ENCODE measurements at places on chromosomes 16 and 17.
A peak's percentile ranks its signal among the peaks of the same experiment; 100 is the strongest.

DNA sequence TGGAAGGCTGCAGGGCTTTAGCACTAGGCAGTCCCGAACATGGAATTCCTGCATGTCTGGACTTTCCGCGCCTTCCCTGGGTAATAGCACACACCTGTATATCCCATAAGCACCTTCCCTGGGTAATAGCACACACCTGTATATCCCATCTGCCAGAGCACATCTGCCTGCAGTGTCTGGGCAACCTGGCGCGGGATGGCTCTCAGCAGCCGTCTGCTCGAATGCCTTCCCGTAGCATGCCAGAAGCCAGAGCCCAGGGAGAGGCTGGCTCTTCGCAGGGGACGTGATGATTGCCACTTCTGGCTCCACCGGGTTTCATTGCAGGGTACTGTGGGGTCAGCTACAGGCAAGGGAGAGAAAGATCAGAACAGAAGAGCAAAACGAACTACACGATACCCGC is 21.3 kb downstream of the MBTPS1 start:
- DNase-seq = no peak

GRCh38 chr17:71527311-71527710 is 593.5 kb upstream of the SOX9 start:
- DNase-seq = no peak

GRCh38 chr17:62703776-62704380 is 76.4 kb downstream of the MRC2 start:
- no peak for DNase-seq

DNA sequence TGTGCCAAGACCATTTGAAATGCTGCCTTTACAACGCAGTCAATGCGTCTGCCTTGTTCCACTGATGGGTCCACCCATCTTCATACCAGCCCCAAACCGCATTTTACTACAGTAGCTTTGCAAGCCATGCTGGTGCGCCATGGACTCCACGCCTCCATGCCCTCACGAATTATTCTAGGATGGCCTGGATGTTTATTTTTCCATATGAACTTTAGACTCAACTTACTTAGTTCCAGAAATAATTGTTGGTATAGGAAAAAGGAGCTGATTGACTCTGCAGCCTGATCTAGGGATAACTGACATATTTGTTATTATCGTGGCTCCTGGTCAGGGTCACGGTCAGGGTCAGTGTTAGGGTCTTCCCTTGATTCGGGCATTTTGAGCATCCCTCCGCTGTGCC is 70.0 kb upstream of the ZNF469 start:
- no peak for DNase-seq

DNA sequence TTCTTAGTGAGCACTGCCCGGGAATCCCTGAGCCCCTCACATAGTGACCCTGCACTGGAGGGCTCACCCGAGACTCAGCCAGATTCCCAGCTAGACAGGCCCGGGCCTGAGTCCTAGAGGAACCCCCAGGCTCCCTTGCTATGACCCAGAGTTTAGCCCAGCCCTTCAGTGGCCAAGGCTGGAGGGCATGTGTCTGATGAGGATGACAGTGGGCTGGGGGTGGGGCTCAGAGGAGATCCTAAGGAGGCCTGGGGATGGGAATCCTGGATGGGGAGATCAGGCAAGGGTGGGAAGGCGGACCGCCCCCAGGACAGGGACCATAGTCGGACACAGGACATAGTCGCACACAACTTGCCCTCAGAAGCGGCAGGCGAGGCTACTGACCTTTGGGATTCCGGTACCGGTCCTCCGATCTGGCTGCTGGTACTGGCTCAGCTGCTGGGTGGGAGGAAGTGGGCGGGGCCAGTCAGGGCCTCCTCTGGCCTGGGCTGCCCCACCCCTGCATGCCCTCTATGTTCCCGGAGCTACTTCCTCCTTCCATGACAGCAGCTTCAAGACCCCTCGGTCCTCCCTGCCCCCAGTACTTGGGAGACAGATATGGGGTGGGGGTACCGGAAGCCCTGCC is 1.1 kb downstream of the CD79B start:
- DNase-seq = no peak

- DNase-seq = no peak
Observed at GRCh38 chr16:3042376-3042775, 4.0 kb upstream of the MMP25 start.

DNA sequence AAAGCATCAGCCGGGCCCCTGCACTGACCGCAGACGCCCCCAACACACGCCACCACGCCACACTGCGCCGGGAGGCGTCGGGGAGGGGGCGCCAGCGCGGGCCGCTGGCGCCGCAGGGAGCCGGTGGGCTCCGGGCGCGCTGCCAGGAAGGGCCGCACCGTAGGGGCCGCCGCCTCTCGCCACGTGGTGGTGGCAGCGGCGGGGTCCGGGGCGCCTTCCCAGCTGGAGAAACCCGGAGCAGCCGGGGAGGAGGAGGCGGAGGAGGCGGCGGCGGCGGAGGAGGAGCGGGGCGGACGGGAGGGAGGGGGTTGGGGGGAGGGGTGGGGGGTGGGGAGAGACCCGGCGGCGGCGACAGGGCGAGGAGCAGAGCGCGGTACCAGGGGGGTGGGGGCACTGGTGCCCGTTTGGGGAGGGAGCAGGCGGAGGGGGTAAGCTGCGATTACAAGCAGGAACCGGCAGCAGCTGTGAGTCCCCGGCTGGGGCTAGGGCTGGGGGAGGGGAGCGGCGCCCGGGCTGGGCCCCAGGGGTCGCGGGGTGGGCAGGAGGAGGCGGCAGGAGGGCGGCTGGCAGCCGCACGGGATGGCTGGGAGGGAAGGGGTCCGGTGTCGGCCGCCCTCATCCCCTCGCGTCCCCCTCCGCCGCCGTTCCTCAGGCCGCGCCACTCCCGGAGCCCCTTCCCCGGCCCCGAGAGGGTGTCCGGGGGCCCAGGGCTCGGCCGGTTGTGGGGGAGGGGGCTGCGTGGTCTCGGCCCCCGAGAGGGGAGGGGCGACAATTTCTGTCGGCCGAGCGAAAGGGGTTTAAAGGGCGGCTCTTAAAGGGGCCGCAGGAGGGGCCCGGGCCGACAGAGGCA is at the start of gene TBKBP1:
TSS of gene TBKBP1 (plus strand) at position 431 of the 850 bp plus-strand sequence. CDS start 1,952 bp downstream, outside the sequence.
- DNase-seq = peak; percentile 85

DNA sequence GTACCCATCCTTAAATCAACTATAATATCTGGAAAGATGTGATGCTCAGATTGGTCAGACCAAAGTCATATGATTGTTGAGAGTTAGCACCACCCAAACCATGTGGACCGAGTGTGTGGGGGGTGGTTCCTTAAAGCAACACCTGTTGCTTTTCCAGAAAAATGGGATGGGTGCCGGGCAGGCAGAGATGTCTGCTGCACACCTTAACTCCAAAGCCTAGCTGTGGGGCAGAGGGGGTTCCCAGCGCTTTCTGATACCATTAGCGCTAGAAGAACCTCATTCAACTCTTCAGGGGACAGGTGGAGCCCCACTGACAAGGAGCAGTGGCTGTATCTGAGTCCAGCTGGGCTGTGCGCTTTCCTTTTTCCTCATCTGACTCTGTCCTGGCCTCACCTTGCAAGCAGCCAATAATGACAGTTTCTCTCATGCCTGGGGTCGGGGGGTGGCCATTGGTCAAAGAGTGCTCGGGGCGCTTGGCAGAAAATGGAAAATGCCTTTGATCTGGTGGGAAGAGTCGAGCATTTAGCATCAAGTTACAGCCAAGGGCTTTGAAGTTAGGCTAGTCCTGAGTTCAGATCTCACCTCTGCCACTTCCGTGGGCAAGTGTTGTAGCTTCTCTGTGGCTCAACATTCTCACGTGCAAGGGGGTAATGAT is 82.6 kb downstream of the IRX3 start:
- no peak for DNase-seq

DNA sequence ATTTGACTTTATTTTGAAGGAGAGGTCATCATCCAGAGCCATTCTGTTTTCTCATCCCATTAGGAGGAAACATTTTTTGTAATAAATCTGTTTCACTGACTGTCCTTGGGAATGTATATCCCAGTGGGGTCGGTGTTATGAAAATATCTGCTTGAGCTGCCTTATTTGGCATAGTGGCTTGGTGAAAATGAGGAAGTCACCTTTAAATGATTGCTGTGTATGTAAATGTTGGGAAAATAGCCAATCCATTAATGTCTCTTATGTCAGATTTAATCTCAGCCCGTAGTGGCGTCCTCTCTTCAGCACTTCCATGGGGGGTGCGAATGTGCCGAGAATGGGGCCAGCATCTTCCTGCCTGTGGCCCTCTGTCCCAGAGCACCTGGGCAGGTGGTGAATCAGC is 57.6 kb downstream of the BANP start:
- DNase-seq = no peak

GRCh38 chr16:15967655-15968315 is 18.4 kb downstream of the ABCC1 start:
- no peak for DNase-seq

- DNase-seq = no peak
Observed at GRCh38 chr17:10032118-10032852, 127.2 kb upstream of the RCVRN start.

- no peak for DNase-seq
Observed at GRCh38 chr16:70589998-70590471, 56.3 kb upstream of the IL34 start.

DNA sequence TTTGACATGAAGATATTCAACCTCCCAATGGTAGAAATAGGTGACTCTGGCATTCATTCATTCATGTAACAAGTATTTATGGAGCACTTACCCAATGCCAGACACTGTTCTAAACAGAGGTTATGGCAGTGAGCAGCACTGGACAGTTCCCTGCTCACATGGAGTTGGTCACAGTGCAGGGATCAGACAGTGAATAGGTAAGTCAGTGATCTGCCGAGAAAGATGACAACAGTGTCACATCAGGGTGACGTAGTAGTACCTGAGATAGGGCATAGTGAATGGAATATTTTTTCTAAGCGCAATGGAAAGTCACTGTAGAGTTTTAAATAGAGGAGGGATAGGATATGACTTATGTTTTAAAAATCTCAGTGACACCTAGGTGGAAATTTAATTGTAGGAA is 791.4 kb upstream of the RBFOX1 start:
- no peak for DNase-seq

DNA sequence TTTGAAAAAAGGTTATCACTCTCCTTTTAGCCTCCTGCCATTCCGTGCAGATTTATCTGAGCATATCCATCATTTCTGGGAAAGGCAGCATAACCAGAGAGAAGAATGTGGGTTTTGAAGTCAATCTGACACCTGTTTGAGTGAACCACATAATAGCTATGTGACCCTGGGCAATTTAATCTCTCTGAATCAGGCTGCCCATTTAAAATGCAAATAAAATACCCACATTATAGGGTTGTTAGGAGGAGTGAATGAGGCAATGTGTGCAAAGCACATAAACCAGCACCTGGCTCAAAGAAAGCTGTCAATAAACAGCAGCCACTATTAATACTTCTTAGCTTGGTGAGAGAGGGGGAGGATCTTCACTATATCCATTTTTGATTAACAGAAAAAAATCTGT is 88.0 kb downstream of the CACNG1 start:
- no peak for DNase-seq

GRCh38 chr16:3468501-3468900 is 25.0 kb downstream of the NAA60 start:
- no peak for DNase-seq

DNA sequence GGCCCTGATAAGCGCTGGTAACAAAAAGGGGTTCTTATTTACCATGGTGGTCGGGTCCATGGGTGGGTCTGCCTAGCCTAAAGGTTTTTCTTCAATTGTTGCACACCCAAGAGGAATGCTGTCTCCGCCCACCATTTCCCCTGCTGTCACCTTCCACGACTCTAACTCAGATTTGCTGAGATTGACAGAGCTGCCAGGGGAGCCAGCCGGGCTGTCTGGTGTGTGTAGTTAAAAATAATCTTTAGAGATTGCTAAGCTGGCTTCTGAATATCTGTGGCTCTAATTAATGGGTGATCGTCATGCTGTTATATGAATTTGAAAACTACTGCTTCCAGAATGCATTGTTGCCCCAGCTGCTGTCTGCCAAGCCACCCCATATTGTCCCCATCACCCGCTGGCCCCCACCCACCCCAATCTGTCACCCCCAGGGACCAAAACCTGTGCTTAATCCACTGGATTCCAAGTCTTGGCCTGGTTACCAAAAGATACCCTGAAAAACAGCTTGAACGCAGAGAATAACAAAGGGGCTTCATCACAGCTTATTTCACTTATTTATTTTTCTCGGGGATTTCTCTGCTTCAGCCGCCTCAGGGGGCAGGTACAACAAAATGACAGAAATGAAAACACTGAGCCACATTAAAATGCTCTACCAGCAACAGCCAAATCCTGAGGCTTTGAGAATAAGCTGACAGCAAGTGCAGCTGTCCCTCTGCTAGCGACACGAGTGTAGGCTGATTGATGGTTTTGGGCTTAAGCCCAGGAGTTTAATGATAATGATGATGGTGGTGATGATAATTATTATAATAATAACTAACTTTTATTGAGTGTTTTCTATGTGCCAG is 46.1 kb upstream of the NLK start:
- DNase-seq = no peak

DNA sequence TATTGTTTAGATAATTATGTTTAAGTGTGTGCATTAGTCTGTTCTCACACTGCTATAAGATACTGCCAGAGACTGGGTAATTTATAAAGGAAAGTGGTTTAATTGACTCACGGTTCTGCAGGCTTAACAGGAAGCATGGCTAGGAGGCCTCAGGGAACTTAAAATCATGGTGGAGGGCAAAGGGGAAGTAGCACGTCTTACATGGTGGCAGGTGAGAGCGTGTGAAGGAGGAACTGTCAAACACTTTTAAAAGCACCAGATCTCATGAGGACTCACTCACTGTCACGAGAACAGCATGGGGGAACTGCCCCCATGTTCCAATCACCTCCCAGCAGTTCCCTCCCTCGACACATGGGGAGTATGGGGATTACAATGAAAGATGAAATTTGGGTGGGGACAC is 203.5 kb upstream of the GOT2 start:
- no peak for DNase-seq

GRCh38 chr17:37674511-37674910 is 31.3 kb upstream of the DDX52 start:
- no peak for DNase-seq

GRCh38 chr16:48541108-48541786 is 68.7 kb downstream of the N4BP1 start:
- no peak for DNase-seq

DNA sequence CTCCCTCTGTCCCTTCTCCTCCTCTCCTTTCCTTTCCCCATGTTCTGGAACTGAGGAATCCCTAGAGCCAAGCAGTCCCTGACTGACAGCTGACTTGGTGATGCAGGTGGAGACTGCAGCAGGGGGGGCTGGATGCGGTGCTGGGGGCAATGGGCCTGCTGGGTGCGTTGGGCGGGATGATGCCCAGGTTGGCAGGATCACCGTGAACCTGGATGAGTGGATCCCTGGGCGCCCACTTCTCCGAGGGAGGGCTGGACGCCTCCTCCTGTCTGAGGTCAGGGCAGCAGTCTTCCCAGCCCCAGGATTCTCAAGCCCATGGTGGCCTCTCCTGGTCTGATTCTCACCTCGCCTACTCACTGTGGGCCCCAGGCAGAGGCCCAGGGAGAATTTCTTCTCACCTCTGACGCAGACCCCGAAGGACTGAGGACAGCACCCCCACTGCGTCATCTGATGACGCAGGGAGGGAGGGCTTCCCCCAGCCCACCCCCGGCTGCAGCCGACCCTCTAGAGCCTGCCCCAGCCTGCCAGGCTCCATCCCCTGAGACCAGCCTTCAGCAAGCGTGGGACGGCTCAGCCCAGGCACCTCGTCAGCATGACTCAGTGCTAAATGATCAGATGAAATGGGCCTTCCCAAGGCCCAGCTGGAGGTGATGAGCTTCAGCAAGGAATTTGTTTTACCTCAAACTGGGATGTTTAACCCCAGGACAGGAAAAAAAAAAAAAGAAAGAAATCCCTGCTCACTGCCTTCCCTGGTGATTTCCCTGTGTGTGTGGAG is 188.0 kb upstream of the TNRC6C start:
- no peak for DNase-seq

GRCh38 chr17:45958307-45958706 is 40.7 kb upstream of the STH start:
- no peak for DNase-seq

Measured in 8988T (cell line).